ENCODE measurements at places on chromosomes 1 and 21.
A peak's percentile ranks its signal among the peaks of the same experiment; 100 is the strongest.

DNA sequence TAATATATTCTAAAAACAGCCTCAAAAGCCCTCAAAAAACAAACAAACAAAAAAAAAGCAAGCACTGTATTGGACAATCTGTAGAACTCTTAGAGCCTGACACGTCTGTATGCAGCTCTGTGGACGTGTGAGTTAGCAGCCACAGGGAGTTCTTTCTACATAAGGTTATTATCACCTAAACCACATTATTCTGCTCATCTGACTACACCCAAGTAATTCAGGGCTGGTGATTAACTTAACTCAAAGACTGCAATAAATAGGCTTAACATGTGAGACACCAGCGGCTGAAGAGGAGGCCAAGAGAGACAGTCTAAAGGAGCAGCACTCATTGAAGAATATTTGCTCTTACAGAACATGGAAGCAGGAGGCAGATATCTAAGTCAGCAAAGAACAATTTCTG is 316.0 kb downstream of the VAV3 start:
- H3K4me1 ChIP-seq, result no peaks in the 10 kb centered on the region
- H3K4me3 ChIP-seq, result no peak overlapping the region
- no peaks in the 10 kb centered on the region for H3K36me3 ChIP-seq

DNA sequence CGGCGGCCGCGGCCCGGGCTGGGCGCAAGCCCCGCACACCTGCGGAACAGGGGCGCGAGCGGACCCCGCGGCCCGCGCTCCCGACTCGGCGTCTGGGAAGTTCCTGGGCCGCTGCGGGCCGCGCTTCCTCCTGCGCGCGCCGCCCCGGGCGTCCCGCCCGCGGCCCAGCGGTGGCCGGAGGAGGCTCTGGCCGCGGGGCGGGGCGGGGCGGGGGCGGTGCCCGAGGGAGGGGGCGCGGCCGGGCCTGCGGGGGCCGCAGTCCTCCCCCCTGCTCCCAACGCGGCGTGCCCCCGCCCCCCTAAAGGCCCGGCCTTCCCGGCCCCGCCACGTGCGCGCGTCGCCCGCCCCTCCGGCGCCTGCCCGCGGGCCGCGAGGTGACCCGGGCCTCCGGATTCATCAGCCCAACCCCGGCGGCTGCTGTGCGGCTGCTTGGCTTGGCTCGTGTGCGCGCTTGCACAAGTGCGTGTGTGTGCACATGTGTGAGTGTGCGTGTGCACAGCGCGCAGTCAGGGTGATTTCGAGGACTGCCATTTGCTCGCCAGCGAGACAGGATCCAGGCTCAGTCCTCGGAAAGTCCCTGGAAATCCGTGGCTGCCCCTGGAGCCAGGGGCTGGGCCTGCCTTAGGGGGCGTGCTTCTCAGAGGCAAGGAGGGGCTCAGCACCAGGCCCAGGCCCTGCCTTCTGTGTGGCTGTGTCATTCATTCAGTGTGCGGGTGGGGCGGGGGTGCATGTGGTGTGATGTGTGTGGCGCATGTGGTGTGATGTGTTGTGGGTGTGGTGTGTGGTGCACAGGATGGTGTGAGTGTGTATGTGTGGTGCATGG is at the start of gene C2CD2:
C2CD2 (minus strand) TSS at position 188 of the 823 bp plus-strand sequence. CDS start 370 bp downstream, outside the sequence.
- peak within 1 kb of the TSS; percentile 49 for H3K27ac ChIP-seq
- peak within 1 kb of the TSS; percentile 82 for H3K4me3 ChIP-seq
- peaks cover 13% of the 10 kb centered on the region for H3K4me1 ChIP-seq
- peak; percentile 73 for DNase-seq
- H3K36me3 ChIP-seq, result no peaks in the 10 kb centered on the region

DNA sequence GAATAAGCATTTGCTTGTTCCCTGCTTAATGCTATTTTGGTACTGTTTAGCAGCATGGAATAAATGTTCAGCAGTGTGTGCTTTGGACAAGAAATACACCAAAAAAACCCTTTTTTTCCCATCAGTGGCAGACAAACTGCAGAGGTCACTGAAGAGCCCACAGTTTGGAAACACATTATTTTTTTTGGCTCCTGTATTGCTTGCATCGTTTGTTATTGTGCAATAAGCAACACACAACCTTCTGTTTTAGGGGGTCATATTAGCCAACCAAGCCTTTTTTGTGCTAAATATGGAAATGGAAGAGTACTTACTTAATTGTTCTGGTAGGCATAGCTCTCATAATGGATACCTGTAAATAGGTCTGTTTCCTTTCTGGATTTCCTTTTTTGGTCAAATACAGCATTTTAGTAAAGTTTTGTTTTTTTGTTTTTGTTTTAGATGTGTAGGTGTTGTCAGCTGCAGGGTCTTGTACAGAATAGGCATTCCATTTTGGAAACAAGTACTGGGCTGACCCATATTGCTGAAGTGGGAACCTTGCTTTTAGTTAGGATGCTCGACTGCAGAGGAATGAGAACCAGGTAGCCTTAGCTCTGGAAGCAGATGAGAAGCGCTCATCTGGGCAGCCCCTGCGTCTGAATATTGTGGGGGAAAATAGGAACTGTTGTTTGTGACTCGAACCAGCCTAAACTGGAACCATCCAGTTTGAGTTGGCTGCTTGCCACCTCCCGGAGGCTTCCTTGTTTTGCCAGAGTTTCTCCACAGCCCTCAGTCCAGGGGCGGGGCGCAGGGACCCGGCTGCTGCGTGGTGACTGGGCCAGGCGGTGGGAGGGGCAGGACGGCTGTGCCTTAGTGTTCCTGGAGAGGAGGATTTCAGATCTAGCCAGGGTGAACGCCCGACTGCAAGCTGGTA is 38.4 kb downstream of the SPEN start:
- peaks cover 58% of the 10 kb centered on the region for H3K4me1 ChIP-seq
- peak overlapping the region; percentile 24 for H3K4me3 ChIP-seq
- DNase-seq, result peak; percentile 99

DNA sequence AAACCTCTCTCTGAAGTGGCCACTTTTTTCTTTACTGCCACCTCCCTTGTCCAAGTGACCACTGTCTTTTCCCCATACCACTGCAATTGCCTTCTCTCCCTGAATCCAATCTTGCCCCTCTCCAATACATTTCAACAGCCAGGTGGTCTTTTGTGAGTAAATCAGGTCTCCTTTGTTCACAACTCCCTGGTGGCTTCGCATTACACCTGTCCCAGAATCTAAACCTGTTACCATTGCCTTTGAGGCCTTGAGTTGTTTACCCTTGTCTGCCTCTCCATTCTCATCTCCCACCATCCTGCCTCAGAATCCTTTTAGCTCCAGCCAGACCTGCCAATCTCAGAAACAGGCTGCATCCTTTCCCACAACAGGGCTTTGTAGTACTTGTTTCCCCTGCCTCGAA is 21.8 kb upstream of the DYNLT5 start:
- H3K27me3 ChIP-seq, result no peaks in the 10 kb centered on the region
- no peak overlapping the region for H3K27ac ChIP-seq
- DNase-seq, result no peak
- no peaks in the 10 kb centered on the region for H3K36me3 ChIP-seq
- H3K4me3 ChIP-seq, result no peak overlapping the region
- H3K4me1 ChIP-seq, result peaks cover 6% of the 10 kb centered on the region

DNA sequence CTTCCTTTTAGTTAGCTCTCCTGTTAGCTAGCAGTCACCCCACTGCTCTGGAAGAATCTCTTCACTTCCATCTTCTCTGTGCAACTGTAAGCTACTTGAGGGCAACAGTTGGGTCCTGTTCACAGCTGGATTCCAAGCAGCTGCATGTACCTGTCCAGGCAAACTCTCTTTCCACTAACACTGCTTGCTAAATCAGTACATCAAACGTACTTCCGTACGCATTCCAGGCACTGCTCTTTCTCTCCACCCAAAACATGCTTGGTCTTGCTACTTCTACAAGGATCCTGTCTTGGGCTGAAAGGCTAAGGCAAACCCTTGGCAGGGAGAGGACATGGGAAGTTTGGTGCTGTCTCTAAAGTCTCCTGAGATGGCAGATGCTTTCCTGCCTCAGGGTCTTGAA is 139.2 kb upstream of the CACNA1E start:
- H3K27me3 ChIP-seq, result no peaks in the 10 kb centered on the region
- no peaks in the 10 kb centered on the region for H3K4me1 ChIP-seq

- no peak for DNase-seq
- H3K27me3 ChIP-seq, result no peaks in the 10 kb centered on the region
- no peak overlapping the region for H3K4me3 ChIP-seq
- H3K36me3 ChIP-seq, result no peaks in the 10 kb centered on the region
- H3K27ac ChIP-seq, result no peak overlapping the region
Measured at GRCh38 chr1:108513044-108513415, 46.9 kb upstream of the EEIG2 start.

DNA sequence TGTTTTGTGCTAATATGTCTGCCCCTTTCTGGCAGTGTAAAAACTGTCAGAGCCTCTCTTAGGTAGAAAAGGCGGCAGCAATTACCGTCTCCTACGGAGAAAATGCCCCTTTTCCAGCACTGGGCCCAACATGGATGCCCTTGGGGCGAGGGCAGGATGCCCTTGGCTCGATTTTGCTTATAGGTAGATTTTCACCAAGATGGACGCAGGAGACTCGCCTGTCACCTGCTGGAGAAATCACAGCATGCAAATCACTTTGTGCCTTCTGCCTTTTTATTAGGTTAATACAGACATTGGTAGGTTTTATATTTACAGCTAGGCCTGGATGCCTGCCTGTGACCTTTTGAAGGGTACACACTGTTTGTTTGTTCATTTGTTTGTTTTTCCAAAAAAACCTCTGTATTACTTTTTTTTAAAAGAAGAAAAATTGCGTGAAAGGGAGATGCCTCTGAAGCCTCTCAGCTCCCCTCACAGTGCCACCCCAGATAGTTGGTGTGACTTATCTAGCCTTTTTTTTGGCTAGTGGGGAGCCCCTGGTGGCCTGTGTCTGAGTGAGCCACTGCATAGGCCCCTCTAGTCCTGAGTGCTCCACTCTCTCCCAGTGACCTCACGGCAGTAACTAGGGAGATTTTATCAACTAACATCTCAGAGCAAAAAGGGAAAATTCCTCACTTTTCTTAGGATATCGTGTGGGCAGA is 2.5 kb downstream of the ATP1B1 start:
- H3K36me3 ChIP-seq, result peaks cover 23% of the 10 kb centered on the region
- H3K4me3 ChIP-seq, result peak overlapping the region; percentile 51
- peak overlapping the region; percentile 99 for H3K27ac ChIP-seq

DNA sequence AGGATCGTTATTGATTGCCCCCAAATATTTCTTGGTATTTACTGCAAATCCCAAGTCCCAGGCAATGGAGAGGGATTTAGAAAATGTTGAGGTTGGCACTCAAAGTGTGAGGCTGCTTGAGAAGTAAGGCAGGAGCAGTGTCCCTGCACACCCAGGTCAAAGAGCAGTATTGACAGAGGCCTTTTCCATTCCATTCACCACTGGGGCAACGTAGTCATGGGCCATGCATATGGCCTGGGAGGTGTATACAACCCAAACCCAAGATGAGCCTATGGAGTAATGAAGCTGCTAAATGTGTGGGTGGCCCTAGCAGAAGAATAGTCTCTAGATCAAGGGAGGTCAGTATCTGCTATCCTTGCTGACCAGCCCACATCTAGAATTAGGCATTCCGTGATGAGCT is 245.6 kb downstream of the FOXD2 start:
- no peaks in the 10 kb centered on the region for H3K27me3 ChIP-seq
- no peak for DNase-seq
- H3K36me3 ChIP-seq, result no peaks in the 10 kb centered on the region
- H3K4me3 ChIP-seq, result no peak overlapping the region
- H3K27ac ChIP-seq, result no peak overlapping the region

GRCh38 chr1:40243351-40243750 is 4.4 kb upstream of the TMCO2 start:
- no peaks in the 10 kb centered on the region for H3K4me1 ChIP-seq
- no peak for DNase-seq
- H3K36me3 ChIP-seq, result no peaks in the 10 kb centered on the region

DNA sequence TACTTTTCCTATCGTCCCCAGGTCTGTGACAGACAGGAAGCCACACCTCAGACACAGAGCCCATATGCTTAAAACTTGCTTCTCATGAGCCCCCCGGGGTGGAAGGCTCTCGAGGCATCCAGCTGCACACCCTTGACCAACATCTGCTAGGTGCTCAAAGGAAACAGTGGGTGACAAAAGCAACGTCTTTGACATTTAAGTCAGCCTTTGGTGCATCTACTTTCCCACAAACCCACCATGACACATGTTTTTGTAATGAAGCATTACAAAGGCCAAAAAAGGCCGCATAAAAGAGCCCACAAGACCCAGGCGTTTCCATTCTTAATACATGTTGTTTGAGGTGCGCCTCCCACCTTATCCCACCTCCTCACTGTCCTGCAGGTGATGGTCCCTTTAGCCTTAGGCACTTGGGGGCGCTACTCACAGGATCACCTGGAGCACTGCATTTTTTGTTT is 11.8 kb upstream of the FASLG start:
- DNase-seq, result no peak
- H3K27ac ChIP-seq, result no peak overlapping the region
- H3K27me3 ChIP-seq, result no peaks in the 10 kb centered on the region
- no peaks in the 10 kb centered on the region for H3K4me1 ChIP-seq
- H3K36me3 ChIP-seq, result no peaks in the 10 kb centered on the region
